ENCODE measurements at places on chromosomes 5 and 9.

GRCh38 chr5:141846031-141846430, 32.2 kb downstream of the PCDH1 start:
- DNase-seq: no peak

GRCh38 chr5:146069780-146070099, 35.6 kb downstream of the PLAC8L1 start:
- no peak for DNase-seq

- no peak for DNase-seq
Measured at GRCh38 chr9:38526591-38526990, 93.8 kb downstream of the ANKRD18A start.

DNA sequence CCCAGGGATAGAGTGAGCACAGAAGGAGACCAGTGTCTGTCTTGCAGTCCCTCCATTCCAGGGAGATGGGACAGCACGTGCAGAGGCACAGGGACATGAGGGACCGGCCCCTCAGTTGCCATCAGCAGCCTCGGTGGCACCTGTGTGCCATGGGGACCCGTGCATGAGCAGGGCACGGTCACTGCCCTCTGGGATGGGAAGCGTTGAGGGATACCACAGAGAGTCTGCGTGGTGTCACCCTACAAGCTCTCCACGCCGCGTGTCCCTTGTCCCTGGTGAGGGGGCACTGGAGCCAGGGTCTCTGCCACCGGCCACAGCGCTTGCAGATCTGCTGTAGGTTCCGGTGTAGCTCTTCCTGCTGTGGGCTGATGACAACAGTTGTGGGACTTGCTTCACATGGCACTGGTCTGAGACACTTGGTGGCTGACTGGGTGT, 108.1 kb downstream of the CACNA1B start:
- DNase-seq: no peak

DNA sequence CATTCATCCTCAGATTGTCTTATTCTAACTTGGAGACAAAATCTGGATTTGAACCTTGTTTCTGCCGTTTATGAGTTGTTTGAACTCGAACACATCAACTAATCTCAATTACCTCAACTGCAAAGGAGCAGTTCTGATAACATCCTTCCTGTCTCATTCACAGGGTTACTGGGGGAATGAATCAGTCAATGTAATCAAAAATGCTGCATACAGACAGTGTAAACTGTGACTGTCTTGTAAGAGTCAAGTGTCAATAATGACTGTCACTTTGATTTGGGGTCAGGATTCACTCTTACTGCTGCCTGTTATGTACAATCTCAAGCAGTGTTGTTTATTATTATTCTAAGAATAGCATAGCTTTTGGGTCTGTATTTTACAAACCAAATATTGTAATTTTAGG, 273.8 kb downstream of the DOCK8 start:
- no peak for DNase-seq

All from AG04449 (cell line).